ENCODE measurements at places on chromosomes 6 and 20.

GRCh38 chr6:154229786-154230185 lies 126.8 kb downstream of the IPCEF1 start:
- DNase-seq, result no peak

DNA sequence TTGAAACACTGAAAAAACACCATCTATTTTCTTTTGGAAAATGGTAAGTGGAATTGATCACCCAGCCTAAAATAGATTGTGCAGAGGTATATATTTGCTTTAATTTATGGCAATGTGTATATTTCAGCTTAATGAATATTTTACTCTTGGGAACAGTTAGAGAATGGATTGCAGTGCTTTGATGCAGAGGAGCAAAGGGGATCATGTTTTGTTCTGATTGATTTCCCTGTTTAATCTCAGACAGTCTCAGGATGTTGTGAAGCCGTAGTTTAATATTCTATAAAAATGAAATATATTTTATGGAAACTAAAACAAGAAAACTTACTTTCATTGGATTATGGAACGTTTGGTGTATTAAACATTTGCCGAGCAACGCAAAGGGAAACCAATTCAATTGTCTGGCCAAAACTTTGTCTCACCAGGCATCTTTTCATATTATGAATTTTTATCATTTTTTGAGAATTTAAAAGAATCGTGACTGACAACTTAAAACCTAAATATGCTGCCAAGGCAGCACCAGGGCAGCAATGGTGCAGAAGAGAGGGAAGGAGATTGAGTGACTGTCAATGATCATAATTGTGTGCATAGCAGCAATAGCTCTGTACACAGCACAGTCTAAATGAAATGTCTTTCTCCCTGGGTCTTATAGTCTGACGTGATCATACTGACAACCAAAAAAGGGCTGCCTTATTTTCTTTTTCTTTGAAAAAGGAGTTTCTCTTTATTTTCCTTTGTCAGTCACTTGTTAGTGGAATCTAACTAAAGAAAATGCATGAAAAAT lies 105.5 kb upstream of the EPHA7 start:
- no peak for DNase-seq

- no peak for DNase-seq
Observed at GRCh38 chr20:41362748-41363140, 3.9 kb downstream of the EMILIN3 start.

DNA sequence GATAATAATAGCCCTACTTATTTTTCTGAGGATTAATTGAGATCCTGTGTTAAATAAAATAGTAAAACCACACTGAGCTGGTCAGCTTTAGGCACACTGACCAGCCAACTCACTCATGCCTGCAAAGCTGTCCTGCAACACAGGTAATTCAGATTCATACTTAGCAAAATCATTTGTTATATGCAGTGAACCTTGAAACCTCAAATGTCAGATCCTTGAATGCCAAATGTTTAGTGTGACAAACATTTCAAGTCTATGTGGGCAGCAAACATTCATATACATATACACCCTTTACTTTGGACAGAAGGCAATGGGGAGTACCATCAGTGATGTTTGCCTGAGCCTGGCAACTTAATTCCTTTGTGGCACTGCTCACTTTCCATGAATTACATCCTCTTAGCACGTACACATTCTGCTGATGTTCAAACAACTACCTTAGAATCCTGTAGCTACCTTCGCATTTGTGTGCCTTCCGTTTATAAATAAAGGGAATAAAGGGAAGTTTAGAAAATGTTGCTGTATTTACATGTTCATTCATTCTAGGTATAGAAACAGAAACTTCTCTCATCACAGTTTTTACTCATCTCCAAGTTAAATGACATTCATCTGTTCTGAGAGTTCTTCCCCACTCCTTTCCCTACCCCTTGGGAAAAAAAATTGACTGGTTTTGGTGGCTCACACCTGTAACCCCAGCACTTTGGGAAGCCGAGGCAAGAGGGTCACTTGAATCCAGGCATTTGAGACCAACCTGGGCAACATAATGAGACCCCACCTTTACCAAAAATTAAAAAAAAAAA lies 140.8 kb downstream of the ZFAND3 start:
- no peak for DNase-seq

DNA sequence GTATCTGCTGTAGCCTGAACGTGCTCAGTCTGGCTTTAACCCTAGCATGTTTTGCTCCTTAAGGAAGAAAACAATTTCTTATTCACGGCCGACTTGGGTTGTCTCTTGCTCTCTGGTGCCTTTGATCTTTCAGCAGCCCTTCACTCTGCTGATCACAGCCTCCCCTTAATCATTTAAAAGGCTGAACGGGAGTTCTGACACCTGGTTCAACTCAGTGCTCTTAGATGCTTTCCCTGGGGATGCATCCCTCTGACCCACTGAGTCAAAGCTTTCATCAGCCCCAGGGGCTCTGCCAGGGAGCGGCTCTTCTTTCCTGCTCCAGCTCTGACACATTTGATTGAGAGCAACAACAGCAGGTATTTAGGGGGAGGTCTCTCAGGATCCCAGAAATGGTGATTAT lies 79.0 kb upstream of the FYN start:
- no peak for DNase-seq

GRCh38 chr6:32833664-32834063 lies 4.9 kb downstream of the TAP2 start:
- no peak for DNase-seq

DNA sequence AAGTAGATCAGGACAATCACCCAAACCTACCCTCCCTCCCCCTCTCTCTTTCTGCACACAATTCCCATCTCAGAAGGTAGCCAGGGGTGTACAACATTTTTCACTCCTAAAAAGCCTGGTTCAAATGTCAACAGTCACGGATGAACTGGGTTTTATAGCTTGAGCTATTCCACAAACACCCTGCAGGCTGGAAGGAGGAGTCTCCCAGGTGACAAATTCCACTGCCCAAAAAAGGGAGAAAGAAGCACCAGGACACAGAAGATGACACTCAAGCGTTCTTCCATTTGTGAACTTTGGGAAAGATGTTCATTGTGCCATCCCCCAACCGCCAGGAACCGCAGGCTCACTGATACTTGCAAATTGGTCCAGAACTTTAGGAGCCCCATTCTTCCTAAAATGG lies 111.5 kb upstream of the NFATC2 start:
- DNase-seq, result no peak

DNA sequence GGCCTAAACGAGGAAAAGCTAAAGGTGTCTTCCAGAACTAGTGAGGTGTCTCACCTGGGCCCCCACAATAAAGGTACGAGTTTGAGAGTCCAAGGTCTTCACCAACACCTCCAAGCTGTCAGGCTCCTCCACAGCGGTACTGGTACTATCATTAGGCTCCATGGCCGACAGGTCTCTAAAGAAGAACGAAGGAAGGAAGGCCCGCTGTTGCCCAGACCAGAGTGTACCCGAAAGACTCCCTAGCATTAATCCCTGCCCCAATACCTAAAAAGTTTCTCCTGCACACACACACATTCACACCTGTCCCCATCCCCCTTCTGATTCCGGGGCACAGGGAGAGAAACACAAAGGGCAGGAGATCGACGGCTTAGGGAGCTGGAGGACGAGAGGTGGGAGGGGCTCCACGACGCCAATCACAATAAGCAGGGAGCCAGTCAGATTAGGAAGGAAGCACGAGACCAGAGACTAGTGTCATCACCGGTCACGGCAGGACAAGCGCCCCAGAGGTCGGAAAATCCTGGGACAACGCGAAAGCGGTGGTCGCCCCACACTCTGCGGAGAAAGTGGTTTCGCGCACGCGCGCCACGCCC lies 764 bp downstream of the BAG6 start:
- no peak for DNase-seq

GRCh38 chr20:50085481-50086365 lies 27.2 kb downstream of the UBE2V1 start:
- no peak for DNase-seq

DNA sequence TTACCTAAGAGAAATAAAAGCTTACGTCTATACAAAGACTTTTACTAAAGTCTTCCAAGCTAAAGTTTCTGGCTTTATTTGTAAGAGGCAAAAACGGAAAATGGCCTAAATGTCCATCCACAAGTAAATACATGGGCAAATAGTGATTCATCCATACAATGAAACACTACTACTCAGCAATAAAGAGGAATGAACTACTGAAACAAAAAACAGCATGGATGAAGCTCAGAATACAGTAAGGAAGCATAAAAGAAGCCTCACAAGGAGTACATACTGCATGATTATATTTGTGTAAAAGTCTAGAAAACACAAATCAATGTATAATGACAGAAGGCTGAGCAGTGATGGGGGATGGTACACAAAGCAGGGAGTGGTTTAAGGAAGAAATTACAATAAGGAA lies 84.7 kb downstream of the F13A1 start:
- no peak for DNase-seq

- no peak for DNase-seq
Observed at GRCh38 chr20:38460040-38460623, 12.5 kb upstream of the RALGAPB start.

DNA sequence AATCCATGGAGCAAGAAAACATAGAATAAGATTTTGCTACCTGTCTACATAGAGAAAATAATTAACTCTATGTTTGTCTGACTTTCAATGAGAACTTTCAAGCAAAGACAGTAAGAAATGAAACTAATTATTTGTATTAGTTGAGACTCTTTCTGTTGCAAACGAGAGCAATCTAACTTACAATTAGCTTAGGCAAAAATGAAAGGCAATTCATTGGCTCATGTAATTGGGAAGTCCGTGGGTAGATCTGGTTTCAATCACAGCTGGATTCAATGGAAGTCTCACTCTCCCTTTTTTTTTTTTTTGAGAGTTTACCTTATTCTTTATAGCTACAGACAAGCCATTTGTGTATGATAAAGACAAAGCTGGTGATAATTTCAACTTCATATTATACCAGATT lies 68.2 kb upstream of the STXBP5 start:
- DNase-seq, result no peak

DNA sequence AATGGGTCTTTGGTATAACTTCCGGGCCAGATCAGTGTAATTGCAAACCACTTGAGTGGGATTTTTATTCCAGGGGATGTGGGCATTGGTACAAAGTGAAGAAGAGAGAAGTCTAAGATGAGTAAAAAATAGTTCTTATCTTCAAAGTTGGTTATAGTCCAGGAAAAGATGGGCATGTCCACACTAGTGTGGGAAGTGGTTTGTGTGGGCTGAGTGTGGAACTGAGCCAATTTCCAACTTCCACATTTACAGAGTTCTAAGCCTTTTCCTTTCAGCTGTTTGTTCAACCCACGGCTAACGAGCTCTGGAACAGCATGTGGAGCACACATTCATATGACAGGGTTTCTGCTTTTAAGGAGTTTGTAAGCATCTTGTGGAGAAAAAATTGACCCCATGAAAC lies 72.3 kb upstream of the IFNGR1 start:
- no peak for DNase-seq

DNA sequence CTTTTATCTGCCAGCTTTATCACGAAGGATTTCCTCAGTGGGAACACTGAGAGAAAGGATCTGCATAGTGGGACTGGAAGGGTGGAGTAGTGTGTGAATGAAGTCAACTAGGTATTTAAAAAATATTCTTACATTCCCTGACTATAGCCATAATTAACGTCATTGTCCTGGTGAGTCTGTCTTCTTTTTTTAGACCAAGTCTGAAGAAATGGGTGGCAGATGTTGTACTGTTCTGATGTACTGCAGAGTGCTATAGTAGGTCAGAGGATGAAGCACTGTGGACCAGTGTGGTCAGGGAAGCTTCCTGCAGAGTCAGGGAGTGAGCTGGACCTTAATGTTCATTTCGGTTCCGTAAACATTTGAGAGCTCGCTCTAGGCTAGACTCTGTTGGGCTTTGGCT lies 11.9 kb downstream of the TULP4 start:
- DNase-seq, result no peak

DNA sequence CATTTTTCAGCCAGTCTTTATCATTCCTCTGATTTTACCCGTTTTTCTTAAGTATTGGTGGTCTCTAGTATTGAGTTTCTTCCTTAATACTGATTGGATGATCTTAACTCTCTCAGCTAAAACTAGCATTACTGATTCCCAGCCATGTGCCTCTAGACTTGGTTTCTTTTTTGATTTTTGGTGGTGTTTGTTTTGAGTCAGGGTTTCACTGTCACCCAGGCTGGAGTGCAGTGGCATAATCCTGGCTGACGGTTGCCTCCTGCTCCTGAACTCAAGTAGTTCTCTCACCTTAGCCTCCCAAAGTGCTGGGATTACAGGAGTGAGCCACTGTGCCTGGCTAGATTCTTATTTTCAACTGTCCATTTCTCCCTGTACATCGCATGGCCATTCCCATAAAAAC lies 24.9 kb downstream of the DPPA5 start:
- no peak for DNase-seq

- DNase-seq, result no peak
Observed at GRCh38 chr6:150549674-150550101, 50.0 kb upstream of the PLEKHG1 start.

GRCh38 chr6:22601984-22602383 lies 32.6 kb downstream of the HDGFL1 start:
- no peak for DNase-seq

DNA sequence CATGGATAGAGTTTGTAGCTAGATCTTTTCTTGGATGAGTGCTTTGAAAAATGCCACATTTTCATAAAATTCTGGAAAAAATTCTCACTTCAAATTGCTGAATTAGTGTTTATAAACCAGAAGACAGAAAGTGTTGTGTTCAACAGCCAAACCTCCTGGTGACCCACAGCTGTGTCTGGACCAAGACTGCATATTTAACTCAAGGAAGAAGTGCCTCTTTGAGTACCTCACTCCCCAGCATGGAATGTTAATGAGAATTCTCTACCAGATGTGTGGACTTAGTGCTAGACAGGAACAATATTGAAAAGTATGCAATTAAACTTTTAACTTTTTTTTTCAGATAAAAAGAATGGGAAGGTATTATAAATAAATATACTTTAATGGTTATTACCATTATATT lies 609.3 kb downstream of the COL12A1 start:
- no peak for DNase-seq

DNA sequence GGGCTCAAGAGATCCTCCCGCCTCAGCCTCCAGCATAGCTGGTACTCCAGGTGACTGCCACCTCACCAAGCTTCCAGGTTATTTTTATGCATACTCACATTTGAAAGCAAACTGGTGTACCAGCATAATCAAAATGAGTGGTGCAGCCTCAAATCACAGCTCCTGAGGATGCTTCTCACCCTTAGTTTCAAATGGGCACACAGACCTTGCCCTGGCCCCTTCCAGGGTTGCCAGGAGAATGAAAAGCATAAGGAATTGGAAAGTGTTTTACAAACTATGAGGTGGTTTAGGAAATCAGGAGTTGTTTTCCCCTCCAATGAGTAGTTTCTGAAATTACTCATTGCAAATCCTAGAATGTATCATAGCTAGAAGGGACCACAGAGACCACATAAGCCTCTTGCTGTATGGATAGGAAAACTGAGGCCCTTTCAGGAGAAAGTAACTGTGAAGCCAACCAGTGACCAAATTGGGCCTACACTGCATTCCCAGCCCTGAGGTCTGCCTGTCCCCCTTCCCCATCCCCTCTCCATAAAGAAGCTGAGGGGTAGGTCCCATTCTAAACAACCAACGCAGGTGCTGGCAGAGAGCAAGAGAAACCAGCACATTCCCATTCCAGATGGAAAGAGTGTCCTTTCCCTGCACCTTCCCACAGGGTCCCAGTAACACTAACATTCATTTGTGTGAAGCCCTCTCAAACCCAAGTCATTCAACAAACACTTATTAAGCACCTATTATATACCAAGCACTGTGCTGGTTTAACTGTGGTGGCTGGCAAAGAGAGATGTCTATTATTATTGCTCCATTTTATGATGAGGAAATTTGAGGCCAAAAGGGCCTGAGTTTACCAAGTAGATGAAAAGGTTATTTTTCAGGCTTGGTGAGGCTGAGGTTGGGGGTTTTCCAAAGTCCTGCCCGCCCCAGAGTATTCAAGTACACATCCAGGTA lies 2.1 kb upstream of the E2F1 start:
- DNase-seq, result no peak

Data from stimulated activated CD8-positive, alpha-beta memory T cell treated with anti-CD3 and anti-CD28 coated beads, Interleukin-4, amount 100 ng/mL, for 1 hour (primary cell).